ENCODE measurements at places on chromosomes 11 and 22. TPM values are rescaled to one million over a fixed set of nuclear protein-coding genes. Genes with fewer than 3 reads are reported as not detected.

CAPN5 gene
- 1.6 TPM for total RNA-seq

SLN gene
- not detected for total RNA-seq

DYNC2H1 gene
- total RNA-seq, result 1.3 TPM

FGF19 gene
- not detected for total RNA-seq

MUC5B gene
- not detected for total RNA-seq

C11orf86 gene
- total RNA-seq, result not detected

LINC01488 gene
- total RNA-seq, result not detected

GGTLC2 gene
- total RNA-seq, result not detected

TBX10 gene
- not detected for total RNA-seq

PTPRJ gene
- 21.5 TPM for total RNA-seq

APOBEC3C gene
- 82.6 TPM for total RNA-seq

COA4 gene
- 106 TPM for total RNA-seq

MN1 gene
- total RNA-seq, result 0.16 TPM

RFPL2 gene
- not detected for total RNA-seq

SYT8 gene
- total RNA-seq, result not detected

MMP1 gene
- total RNA-seq, result not detected

RASGRP2 gene
- 7.8 TPM for total RNA-seq

PLEKHB1 gene
- 11.8 TPM for total RNA-seq

MPPED1 gene
- total RNA-seq, result not detected
